ENCODE measurements at places on chromosomes 7 and 10.
A peak's percentile ranks its signal among the peaks of the same experiment; 100 is the strongest.

DNA sequence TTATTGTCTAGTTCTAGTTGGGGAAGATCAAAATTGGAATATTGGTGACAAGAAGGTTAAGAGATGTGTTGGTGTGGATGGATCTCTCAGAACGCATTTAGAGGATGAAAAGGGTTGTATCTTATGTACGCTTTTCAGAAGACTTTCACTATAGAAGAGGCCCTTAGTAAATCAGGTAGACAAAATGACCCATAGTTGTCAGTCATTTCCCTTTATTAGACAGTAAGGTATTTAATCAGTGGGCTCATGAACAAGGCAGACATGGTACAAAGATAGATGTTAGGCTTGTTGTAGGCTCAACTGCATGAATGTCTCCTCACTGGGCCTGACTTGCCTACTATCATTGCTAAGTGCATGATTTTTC is 359.2 kb downstream of the PHF14 start:
- no peak for DNase-seq

DNA sequence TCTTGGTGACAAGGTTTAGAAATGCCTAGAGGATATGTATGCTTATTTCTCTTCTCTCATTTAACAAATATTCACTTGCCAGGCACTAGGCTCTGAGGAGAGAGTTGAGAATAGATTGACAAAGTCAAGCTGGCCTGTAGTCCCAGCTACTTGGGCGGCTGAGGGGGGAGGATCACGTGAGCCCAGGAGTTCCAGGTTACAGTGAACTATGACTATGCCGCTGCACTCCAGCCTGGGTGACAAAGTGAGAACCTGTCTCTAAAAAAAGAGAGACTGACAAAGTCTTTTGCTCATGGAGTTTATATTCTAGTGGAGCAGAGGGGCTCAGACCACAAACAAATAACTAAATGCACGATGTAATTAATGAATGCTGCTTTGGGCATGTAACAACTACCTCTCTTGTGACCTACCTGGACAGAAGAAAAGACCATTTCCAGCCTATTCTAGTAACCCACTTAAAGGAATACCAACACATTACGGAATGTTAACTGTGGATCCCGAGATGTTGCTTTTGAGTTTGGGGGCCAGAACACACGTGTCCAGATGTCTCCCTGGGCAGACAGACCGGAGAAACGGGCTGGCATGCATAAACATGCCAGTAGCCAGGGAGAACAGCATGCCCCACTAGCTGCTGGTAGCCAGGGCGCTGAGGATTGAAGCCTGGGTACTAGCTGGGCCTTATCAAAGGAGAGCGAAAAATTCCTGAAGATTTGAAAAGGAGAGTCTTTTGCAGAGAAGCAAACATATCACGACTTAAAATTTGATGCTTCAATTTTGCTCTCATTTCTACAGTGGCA is 2.6 kb upstream of the BMPR1A start:
- DNase-seq: no peak

DNA sequence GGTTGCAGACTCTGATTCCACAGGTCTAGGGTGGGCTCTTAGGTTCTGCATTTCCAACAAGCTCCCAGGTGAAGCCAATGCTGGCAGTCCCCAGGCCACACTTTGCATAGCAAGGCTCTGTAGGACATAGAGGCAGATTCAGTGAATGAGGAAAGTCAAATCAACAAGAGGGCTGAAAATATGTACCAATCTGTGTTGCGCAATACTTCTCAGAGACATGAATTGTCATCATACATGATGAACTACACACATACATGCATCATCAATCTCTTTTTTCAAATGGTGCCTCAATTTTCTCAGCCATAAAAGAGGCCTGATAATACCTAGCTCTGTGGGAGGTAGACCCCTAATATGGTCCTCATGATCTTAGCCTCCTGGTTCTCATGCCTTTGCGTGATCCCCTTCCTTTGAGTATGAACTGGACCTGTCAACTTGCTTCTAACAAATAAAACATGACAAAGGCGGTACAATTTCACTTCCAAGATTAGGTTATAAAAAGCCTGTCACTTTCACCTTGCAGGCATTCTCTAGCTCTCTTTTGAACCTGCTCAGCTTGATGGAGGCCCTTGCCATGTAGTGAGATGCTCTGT is 49.0 kb downstream of the PIK3CG start:
- DNase-seq: no peak

GRCh38 chr10:85858776-85859515 is 507.6 kb downstream of the GRID1 start:
- DNase-seq: no peak

DNA sequence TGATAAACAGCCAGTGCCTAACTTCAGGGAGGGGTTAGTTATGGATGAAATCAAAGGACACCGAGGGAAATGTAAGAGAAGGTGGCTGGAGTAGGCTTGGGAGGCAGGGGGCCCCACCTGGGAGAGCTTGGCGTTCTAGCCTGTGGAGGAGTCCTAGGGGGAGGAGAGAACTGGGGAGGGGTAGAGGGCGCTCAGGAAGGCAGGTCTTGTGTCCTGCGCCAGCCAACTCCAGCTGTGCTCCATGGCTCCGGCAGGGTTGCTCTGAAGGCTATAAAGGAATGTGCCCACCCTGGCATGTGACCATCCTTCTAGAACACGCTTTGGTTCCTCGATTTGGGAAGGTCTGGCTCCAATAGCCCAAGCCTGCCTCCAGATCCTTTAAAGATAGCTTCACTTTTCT is 96.3 kb downstream of the SEC61G start:
- DNase-seq: no peak

- DNase-seq: no peak
These were observed 368.4 kb upstream of the PODXL start for GRCh38 chr7:131924857-131925256.

- DNase-seq: peak; percentile 19
These were observed 24.7 kb upstream of the ADCYAP1R1 start for GRCh38 chr7:31027161-31027965.

- no peak for DNase-seq
These were observed 7.2 kb downstream of the CPA2 start for GRCh38 chr7:130273933-130274255.

- no peak for DNase-seq
These were observed 12.2 kb downstream of the VSIR start for GRCh38 chr10:71761105-71761511.

- peak; percentile 68 for DNase-seq
These were observed 15.9 kb upstream of the FAS start for GRCh38 chr10:88974446-88975376.

GRCh38 chr7:71509381-71509780 is 377.4 kb downstream of the GALNT17 start:
- no peak for DNase-seq

GRCh38 chr10:125041856-125042506 is 100.1 kb downstream of the ZRANB1 start:
- no peak for DNase-seq

DNA sequence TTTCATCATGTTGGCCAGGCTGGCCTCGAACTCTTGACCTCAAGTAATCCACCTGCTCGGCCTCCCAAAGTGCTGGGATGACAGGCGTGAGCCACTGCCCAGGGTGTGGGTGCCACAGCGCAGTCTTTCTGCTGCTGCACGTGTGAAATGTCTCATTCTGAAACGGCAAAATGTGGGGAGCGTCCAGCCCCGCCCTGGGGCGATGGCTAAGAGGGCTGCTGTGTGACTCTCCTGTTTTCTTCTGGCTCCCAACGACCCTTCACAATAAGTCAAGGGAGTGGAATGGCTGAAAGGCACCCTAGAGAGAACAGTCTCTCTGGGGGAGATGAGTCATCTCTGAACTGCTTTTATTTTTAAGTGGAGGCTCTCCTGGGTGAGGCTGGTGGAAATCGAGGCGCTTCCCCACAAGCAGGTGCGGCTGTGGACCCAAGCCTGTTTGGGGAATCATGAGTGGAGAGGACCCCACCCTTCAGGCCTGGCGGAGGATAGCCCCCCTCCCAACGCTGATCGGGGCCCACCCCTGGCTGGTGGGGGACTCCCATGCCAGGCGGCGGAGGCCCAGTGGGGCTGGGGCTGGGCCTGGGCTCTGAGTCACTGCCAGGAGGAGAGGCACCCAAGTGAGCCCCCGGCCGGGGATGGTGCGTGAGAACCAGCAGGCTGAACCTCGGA is 18.0 kb downstream of the ADAP1 start:
- peak; percentile 27 for DNase-seq

DNA sequence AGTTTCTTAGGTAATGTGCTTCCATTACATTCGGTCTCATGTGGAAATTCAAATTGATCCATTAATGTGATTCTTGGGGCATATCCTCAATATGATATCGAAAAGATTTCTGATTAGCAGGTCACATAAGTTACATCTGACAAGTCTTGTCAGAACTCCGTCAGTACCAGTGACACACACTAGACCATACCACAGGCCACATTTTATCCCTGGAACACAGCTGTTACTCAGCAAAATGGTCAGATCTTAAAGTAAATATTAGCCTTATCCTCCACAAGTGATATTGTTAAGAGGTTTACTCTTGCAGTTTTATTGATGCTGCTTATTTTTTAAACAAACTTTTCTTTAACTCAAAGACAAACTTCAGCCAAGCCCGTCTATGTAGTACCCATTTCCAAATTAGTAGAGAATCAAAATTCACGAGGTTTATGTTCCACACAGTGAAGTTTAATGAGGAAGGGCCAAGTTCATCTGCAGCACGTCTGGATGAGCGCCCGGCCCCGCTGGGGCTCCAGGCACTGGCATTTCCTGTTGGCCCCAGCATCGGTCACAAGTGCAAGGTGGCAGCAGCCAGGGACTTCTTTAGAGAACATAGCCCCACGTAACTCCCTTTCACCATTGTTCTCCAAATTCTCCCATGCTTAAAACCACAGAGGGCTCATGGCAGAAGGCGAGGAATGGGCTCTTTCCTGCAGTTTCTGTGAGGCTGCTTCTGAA is 132.2 kb downstream of the VIPR2 start:
- peak; percentile 3 for DNase-seq

- DNase-seq: no peak
These were observed 50.2 kb upstream of the PDCD4 start for GRCh38 chr10:110821508-110821907.

DNA sequence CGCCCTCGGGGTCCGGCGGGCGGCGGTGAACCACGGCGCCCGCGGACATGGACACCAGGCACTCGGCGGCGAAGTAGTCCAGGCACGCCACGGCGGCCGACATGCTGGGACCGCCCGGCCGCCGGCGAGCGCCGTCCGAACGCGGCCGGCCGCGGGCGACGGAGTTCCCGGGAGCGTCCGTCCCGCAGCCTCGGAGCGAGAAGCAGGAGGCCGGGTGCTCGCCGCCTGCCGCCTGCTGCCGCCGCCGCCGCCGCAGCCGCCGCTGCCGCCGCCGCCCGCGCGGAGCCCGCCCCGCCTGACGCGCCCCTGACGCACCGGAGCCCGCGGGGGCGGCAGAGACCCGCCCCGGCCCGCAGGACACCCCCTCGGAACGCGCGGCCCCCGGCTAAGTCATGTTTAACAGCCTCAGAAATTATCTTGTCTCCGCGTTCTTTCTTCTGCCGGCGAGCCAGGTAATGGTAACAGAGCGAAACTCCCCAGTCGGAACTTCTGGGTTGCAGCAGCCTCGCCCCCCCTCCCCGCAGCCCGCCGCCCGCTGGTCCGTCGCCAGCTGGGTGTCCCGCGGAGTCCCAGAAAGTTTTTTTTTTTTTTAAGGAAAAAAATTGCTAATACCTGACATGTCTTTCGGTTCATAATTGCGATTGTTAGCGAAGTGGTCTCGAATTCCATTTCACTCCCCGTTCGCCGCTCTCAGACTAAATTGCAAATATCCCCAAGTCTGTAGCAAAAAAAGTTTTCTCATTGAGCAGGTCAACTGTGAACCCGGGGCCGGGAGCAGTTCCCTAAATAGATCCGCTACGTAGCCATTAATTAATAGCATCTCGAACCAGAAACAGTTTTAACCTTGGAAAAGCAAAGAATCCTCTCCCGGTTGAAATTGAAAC is at the start of gene KLF14:
KLF14 (minus strand) TSS at position 277 of the 884 bp plus-strand sequence; CDS start at position 103, 174 bp downstream.
- DNase-seq: peak; percentile 53

DNA sequence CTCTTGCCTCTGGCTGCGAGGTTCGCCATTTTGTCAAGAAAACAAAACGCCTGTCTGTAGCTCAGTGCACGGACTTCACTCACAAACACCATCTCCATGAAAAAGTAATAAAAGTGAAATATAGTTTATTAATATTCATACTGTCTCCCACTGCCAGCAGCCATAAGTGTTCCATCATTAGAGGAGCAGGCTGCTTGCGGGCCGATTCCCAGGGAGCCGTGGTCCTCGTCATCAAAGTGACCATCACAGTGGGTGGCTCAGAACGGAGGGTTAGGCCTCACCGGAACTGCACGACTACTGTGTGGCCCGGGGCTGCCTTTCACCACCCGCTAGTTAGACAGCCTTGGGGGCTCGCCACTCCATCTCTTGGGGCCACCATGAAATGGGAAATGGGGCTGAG is 82.7 kb downstream of the HIPK2 start:
- no peak for DNase-seq

DNA sequence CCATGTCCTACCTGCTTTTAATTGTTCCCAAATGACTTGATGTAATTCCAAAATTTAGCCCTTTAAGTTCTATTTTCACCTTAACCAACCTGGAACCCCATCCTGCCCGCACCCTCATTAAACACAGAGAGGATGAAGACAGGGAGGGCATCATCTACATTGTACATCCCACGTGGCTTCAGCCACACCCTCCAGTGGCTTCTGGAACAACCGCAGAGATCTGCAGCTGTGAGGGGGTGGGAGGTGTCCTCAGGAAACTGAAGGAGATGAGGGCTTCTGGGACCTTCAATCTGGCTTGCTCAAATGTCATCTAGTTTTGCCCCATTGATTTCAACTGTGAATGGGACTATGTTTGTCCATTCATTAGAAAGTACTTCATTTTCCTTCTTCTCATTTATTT is 39.0 kb downstream of the AKR1B1 start:
- no peak for DNase-seq

GRCh38 chr10:95247200-95247880 is 43.5 kb downstream of the PDLIM1 start:
- DNase-seq: peak; percentile 75

DNA sequence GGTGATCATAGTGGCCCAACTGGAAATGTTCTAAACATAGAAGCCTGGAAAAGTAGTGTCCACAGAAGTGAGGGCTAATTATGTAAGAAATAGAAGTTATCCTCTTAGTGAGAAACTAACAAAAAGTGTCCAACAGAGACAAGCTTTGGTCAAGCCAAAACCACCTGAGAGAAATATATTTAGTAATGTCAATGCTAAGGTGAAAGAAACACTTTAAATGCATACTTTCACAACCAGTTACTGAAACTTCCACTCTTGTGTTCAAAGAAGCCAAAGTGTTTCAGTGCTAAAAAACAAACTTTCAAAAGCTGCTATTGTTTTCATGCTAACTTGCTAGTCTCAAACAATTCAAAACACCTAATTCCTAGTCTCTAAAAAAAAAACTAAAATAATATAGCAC is 18.1 kb downstream of the RAB11FIP2 start:
- DNase-seq: no peak

DNA sequence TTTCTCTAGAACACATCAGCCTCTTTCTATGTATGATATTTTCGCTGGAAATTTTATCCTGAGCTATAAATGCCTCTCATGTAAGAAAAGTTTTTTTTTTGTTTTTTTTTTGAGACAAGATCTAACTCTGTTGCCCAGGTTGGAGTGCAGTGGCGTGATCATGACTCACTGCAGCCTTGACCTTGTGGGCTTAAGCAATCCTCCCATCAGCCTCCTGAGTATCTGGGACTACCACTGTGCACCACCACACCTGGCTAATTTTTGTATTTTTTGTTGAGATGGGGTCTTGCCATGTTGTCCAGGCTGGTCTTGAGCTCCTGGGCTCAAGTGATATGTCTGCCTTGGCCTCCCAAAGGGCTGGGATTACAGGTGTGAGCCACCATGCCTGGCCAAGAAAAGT is 80.4 kb downstream of the ADK start:
- DNase-seq: no peak

GRCh38 chr10:60222047-60222446 is 167.6 kb downstream of the ANK3 start:
- no peak for DNase-seq

- DNase-seq: no peak
These were observed 9.9 kb downstream of the PHTF2 start for GRCh38 chr7:77808517-77808916.

Measured in adipocyte (in vitro differentiated cells).